ENCODE measurements at places on chromosomes 5 and 9. TPM values are rescaled to one million over a fixed set of nuclear protein-coding genes. Genes with fewer than 3 reads are reported as not detected.

Gene SPARC
- 268 TPM for total RNA-seq

Gene FRRS1L
- total RNA-seq = not detected

Gene RNF130
- total RNA-seq = 24.8 TPM

Gene GOLPH3
- total RNA-seq = 65.0 TPM

Gene CNTLN
- total RNA-seq = 3.1 TPM

Gene TIMD4
- not detected for total RNA-seq

Gene RLN1
- not detected for total RNA-seq

DNA sequence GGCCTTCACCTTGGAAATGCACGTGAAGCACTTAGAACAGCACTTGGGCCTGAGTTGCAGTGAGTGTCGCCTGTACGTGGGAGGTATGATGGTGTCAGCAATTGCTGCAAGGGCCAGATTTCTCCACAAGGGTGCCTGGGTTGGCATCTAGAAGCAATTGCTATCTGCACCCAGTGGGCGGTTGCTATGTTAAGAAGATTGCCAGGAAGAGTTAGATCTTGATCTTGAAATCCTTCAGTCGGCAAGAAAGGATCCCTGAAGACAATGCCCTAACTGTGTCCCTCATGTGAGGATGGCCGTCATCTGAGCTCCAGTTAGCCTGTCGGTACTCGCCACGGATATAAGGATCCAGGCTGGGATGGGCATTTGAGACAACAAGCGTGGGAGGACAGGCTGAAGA, 62.9 kb downstream of the MAMDC2 start:
- no peaks in the 10 kb centered on the region for H3K36me3 ChIP-seq
- H3K27ac ChIP-seq = no peak overlapping the region
- no peak for DNase-seq
- no peak overlapping the region for H3K4me3 ChIP-seq
- H3K4me1 ChIP-seq = peaks cover 9% of the 10 kb centered on the region

- no peak for DNase-seq
- no peak overlapping the region for H3K27ac ChIP-seq
- H3K4me3 ChIP-seq = no peak overlapping the region
- no peaks in the 10 kb centered on the region for H3K36me3 ChIP-seq
- H3K27me3 ChIP-seq = no peaks in the 10 kb centered on the region
These were observed 770.2 kb upstream of the FAM174A start for GRCh38 chr5:99765011-99765410.

DNA sequence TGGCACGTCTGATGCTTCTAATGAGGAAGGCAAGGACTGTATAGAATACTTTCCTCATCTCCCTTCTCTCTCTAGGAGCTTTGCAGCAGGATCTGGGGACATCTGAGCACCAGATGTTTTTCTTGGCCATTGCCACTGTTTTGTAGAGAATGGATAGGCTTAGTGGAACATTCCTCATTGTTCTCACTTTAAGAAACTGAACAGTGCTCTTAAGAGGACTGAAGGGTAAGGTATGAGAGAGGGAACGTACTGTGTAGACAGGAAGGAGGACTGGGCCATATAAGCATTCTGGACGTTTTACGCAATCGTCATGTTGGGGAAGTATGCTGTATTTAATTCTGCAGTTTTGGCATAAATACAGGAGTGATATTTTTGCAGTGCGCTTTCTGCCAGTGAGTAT, 70.6 kb downstream of the SMARCA2 start:
- H3K4me3 ChIP-seq = no peak overlapping the region
- peaks cover 11% of the 10 kb centered on the region for H3K4me1 ChIP-seq
- no peak overlapping the region for H3K27ac ChIP-seq
- no peaks in the 10 kb centered on the region for H3K27me3 ChIP-seq
- H3K36me3 ChIP-seq = peaks cover 85% of the 10 kb centered on the region

DNA sequence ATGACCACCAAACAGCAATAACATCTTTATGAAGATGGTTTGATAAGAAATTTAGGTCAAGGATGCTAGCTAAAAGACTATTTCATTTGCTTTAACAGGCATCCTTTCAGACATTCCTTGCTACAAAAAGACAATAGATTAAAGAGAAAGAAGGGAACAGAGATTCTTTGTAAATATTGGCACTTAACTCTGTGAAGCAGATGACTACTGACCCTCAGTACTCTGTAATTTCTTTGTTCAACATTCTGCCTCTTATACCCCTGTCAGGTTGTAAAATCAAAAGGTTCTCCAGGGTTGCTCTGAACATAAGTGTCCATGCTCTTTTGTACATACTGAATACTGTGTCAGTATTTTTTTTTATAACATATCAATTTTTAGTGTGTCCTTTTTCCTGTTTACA, 610.6 kb upstream of the GRAMD2B start:
- H3K4me1 ChIP-seq = no peaks in the 10 kb centered on the region
- H3K4me3 ChIP-seq = no peak overlapping the region
- DNase-seq = no peak
- no peak overlapping the region for H3K27ac ChIP-seq
- no peaks in the 10 kb centered on the region for H3K36me3 ChIP-seq
- no peaks in the 10 kb centered on the region for H3K27me3 ChIP-seq

- H3K4me3 ChIP-seq = no peak overlapping the region
- DNase-seq = no peak
- no peak overlapping the region for H3K27ac ChIP-seq
These were observed 12.8 kb upstream of the RPS23 start for GRCh38 chr5:82290908-82291307.

DNA sequence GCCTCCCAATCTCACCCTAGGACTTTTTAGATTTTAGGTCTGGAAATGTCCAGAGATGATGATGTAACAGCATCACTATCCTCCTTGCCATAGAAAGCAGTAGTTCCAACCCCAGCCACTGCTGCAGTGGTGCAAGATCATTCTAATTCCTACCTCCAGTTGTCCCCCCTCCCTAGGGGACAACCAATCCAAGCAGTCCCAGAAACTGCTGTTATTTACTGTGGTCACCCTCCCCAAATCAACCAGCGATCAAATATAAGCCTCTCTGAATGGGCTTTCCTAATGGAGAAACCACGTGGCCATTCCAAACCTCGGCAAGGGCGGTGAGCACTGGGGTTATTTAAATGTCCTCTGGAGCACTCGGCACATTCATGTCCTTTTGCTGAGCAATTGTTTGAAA, 159.8 kb downstream of the SLF1 start:
- H3K27me3 ChIP-seq = no peaks in the 10 kb centered on the region
- DNase-seq = no peak
- H3K27ac ChIP-seq = no peak overlapping the region
- no peaks in the 10 kb centered on the region for H3K4me1 ChIP-seq
- no peak overlapping the region for H3K4me3 ChIP-seq

DNA sequence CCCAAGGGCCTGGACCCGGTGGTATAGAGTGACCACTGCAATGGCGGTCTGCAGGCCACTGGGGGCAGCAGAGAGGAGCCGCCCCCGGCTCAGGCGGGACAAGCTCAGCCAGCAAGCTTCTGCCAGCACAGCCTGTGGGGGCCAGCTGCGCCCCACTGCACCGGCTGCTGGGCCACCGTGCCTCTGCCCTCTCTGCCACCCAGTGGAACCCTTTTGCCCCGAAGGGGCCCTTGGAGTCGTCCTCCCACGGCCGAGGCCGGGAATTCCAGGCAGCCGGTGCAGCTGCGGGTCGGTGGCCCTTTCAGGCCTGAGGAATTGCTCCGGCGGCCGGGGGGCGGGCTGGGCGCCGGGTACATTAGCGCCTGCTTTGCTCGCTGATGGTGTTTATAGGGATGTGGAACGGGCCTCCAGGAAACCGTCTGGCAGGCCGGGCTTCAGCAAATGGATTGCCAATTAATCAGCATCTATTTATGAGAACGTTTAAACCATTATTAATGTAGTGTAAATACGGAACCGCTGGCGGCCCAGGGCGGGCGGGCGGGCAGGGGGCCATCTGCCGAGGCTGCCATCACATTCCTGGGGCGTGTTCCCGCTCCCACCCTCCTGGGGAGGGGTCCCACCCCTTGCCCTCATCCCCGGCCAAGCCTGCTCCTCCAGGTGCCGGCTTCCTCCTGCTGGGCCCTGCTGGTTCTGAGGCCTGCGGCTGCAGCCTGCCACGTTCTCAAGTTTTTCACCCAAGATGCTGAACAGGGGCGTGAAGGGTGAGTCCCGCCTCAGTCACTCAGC, 127.4 kb downstream of the BARX1 start:
- DNase-seq = peak; percentile 76
- peaks cover 9% of the 10 kb centered on the region for H3K4me1 ChIP-seq
- no peak overlapping the region for H3K27ac ChIP-seq
- peaks cover 57% of the 10 kb centered on the region for H3K27me3 ChIP-seq
- H3K4me3 ChIP-seq = peak overlapping the region; percentile 36

DNA sequence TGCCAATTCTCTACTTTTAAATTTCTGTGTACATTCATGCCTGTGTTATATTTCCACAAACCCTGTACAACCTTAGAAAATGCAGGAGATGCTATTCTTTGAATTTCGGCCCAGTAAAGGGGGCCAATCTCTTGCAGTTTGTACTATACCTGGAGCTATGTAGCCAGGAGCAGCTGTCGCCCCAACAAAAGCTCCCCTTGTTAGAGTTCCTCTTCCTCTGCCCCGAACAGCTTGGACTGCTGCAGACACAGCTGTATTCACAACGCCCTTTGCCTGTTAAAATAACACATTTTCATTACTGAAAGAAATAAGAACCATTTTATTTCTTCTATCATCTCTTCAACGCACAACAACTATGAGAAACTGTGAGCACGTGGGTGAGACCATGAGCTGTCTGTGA, 99.2 kb downstream of the GPR21 start:
- peaks cover 7% of the 10 kb centered on the region for H3K36me3 ChIP-seq
- DNase-seq = no peak
- no peak overlapping the region for H3K27ac ChIP-seq

- peak overlapping the region; percentile 42 for H3K27ac ChIP-seq
- peaks cover 3% of the 10 kb centered on the region for H3K36me3 ChIP-seq
- peaks cover 84% of the 10 kb centered on the region for H3K4me1 ChIP-seq
- H3K4me3 ChIP-seq = no peak overlapping the region
These were observed 96.6 kb downstream of the DAB2IP start for GRCh38 chr9:121748074-121748473.

DNA sequence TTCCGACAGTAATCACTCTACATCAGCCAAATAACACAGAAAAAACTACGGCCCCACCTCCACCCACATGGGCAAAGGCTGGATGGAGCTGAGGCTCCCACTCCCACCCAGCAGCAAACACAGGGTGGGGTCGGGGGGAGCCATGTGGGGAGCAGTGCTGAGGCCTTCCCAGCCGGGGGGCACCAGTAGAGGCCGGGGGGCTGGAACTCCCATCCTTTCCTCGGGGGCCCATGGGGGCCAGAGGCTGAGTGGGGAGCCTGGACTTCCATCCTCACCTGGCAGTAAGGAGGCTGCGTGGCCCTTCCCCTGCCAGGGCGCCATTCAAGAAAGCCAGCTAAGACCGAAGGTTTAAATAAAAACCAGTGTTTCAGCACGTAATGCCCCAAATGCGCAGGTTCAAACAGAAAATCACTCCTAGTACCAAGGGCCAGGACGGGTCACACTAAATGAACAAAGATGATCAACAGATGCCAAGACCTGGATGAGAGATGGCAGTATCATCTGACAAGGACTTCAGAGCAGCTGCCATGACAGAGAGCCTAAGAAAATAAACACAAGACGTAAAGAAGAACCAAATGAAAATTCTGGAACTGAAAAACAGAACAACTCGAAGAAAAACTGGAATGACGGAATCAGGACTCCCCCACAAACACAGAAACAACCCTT, 9.4 kb downstream of the CCDC127 start:
- no peak for DNase-seq
- no peaks in the 10 kb centered on the region for H3K27me3 ChIP-seq
- peaks cover 23% of the 10 kb centered on the region for H3K36me3 ChIP-seq
- no peaks in the 10 kb centered on the region for H3K4me1 ChIP-seq
- no peak overlapping the region for H3K4me3 ChIP-seq
- H3K27ac ChIP-seq = no peak overlapping the region

DNA sequence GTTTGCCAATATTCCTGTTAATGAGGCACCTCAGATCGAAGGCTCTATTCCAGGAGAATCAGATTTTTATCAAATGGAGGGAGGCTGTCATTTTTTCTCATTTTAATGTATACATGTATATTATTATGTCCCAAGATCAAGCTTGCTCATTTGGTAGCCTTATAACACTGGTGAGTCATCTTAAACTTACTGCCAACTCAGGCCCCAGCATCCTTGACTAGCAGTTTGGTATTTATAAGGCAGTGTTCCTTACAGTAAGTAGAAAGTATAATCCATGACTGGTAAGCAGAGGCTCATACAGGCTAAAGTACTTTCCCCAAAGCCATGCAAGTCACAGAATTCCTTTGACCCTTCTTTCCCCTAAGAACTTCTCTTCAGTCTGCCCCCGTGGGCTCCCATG, 90.7 kb upstream of the NR3C1 start:
- DNase-seq = no peak
- H3K4me1 ChIP-seq = peaks cover 33% of the 10 kb centered on the region
- peak overlapping the region; percentile 43 for H3K27ac ChIP-seq
- no peaks in the 10 kb centered on the region for H3K27me3 ChIP-seq
- H3K36me3 ChIP-seq = no peaks in the 10 kb centered on the region

- no peaks in the 10 kb centered on the region for H3K36me3 ChIP-seq
- H3K27ac ChIP-seq = no peak overlapping the region
- H3K27me3 ChIP-seq = no peaks in the 10 kb centered on the region
- H3K4me1 ChIP-seq = no peaks in the 10 kb centered on the region
- DNase-seq = no peak
These were observed 315.6 kb downstream of the MTRR start for GRCh38 chr5:8184455-8185063.

- no peak overlapping the region for H3K4me3 ChIP-seq
- peaks cover 55% of the 10 kb centered on the region for H3K36me3 ChIP-seq
- no peak overlapping the region for H3K27ac ChIP-seq
- H3K27me3 ChIP-seq = no peaks in the 10 kb centered on the region
These were observed 194.0 kb downstream of the NFIB start for GRCh38 chr9:14119694-14120514.

DNA sequence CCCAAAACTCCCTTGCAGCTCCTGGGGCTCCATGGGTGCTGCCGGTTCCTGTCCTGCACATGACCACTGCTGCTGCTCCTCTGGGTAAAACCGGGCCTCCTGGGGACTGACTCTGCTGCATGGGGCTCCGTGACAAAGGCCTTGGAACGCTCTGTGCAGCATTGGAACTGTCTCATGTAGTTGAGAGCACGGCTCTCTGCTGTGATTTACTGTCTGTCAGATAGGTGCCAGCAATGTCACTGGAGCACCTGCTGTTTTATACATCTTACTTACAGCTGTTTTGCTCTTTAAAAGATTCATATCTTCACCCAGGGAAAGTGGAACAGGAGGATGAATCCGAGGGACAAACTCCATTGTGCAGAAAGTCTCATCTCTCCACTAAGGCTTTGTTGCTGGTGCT, 138.1 kb downstream of the YIPF5 start:
- no peaks in the 10 kb centered on the region for H3K27me3 ChIP-seq
- H3K27ac ChIP-seq = no peak overlapping the region
- H3K4me1 ChIP-seq = peaks cover 9% of the 10 kb centered on the region
- no peak overlapping the region for H3K4me3 ChIP-seq
- no peak for DNase-seq

Data from suprapubic skin (tissue), 4 donors.